ENCODE measurements at places on chromosomes 1 and 21.

DNA sequence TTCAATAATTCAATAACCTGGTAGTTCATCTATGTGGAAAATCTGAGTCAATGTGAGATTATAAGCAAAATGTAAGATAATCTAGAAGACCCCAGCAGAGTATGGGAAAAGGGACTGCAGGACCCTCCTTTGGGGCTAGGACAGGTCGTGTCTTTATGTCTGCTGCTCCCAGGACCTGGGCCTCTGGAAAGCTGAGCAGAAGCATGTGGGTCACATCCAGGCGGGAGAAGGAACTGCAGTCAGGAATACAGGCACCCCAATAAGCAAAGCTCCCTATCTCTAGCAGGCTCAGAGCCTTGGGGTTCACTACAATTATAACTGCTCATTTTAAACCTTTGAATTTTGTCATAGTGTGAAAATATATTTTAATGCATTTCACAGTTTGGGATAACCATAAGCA, 73.9 kb upstream of the MCOLN3 start:
- no peak for DNase-seq

GRCh38 chr1:5933050-5933449, 59.2 kb downstream of the NPHP4 start:
- no peak for DNase-seq

DNA sequence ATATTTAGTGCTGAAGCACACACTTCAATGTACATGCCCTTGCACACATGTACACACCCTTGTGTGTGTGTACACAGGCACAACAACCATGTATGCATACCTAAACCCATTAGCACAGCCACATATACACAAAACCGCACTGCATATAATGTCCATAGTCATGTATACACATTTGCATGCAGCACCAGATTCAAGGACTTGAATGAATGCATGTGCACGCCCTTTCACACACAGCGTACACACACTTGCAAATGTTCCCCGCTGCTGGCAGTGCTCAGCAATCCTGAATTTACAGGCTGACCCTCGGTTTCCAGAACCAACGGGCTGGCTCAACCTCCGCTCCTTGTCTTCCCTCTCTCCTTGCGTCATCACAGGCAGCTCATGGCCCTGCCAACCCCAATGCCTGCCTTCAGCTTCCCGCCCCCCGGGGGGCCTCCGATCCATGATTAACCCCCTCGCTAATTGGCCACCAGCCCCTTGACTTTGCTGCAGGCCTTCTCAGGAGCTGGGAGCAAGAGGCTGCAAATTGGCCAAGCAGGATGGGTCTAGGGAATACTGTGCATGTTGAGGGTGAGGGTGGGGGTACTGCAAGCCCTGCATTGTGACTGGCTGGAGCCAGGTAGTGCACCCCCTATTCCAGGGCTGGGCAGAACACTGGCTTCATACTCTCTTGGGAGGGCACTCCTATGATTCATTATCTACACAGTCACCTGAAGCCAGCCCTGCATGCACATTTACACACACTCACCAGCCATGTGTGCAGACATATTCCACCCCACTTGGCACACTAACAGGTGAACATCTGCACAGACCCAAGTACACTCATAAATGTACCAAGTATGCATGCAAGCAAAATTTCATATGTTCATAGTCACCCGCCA, 7.9 kb downstream of the GPR3 start:
- no peak for DNase-seq

GRCh38 chr1:171780583-171781175, 781 bp upstream of the METTL13 start:
- DNase-seq: no peak

DNA sequence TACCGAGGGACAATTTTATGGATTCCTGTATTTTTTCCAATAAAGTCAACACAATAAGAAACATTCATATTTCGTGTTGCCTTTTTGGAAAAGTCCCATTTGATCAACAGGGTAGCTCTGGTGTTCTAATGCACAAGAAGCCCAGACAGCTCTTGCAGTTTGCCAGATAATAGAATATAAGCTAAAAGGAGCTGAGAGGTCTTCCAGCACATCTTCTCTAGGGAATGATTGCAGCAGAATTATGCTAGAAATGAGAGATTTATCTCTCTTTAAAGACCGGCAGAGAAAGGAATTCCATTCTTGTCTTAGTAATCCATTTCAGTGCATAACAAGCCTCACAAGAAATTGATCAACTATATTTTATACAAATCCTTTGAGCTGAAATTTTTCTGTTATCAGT, 25.0 kb upstream of the DDX59 start:
- no peak for DNase-seq

DNA sequence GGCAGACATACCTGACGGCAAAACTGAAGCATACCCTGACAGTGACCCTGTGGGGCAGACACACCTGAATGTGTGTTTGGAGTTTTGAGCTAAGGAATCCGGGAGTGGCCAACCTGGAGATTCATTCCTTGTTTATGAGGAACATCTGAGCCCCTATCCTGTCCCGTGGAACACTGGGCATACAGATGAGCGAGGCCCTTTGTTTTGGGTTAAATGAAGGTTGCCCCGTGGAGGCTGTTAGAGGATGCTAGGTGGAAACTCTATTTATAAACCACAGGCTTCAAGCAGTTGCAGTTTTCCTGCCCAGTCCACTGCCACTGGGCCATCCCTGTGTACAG, 18.1 kb downstream of the GALNT2 start:
- DNase-seq: no peak

DNA sequence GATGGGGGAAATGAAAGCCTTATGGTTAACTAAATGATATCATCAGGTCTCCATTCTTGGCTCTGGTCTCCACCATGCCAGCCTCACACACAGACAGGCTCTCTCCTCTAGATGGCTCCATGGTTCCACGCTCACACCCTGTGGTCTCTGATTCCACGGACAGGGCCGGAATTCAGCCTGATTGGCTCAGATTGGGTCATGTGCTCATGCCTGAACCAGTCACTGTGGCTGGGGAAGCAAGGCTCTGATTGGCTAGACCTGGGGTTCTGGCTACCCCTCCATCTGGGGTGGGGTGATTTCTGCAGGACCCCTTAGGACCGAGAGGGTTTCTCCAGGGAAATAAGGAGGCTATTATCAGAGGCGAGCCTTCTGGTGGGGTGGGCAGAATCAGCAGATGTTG, 277.0 kb downstream of the PTPRU start:
- no peak for DNase-seq

- DNase-seq: no peak
These were observed 44.1 kb downstream of the WDR4 start for GRCh38 chr21:42835211-42835610.

- no peak for DNase-seq
These were observed 24.6 kb downstream of the IER5 start for GRCh38 chr1:181113059-181113641.

DNA sequence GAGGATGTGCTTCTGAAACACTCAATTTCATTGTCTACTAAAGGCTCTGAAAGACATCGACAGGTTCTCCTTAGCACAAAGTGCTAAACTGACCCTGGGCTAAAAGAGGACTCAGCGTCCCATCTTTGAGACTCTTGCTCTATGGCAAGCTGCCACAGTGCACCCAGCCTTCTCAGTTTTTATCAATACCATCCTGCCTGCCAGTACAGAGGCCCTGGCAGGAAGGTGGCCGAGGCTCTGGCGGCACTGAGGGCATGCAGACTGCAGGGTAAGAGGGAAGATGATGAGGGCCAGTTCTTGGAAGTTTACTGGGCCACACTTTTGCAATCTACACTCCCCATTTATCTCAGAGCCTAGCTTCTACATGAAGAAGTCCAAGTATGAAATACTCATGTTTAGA, 5.3 kb downstream of the OLFML2B start:
- DNase-seq: no peak

GRCh38 chr1:226223157-226223785, at the start of gene MIXL1:
Gene MIXL1, plus strand, starts transcription at chr1:226223664. Its CDS starts 18 bp downstream, at chr1:226223682.
- no peak for DNase-seq

DNA sequence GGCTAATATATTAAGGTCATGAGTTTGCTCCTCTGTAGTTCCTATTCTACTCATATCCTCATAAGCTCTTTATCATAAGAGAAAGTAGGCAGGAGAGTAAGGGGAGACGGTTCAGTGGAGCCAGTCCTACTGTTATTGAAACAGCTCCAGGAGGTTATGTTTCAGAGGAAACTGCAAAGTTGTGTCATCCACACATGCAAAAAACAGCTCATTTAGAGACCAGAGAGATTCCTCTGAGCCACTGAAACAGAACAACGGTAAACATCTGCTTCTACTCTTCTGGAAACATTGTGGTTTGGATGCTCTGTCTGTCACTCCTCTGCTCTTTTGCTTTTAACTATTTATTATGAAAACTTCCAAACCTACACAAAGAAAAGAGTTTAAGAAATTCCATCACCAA, 66.3 kb upstream of the PPP2R5A start:
- no peak for DNase-seq

- no peak for DNase-seq
These were observed 50.9 kb downstream of the ITPKB start for GRCh38 chr1:226688056-226688748.

DNA sequence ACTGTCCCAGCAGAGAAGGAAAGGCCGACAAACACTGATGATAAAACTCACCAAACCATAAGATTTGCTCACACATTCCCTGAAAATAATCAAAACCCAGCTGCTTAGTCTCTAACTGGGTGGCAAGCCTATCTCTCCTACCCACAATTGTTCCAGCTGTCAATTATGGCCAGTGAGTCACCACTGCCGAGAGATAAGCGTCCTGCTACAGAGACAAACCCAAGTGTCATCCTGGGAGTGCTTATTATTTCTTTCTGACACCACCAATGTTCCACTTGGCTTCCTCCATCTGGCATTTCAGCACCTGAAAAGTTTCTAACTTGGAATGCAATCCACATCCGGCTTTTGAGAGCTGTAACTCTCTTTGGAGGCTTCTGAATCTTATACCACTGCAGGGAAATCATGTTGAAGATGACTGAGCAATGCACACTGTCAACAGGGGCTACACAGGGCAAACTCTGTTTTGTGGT, 51.5 kb upstream of the VAV3 start:
- no peak for DNase-seq

GRCh38 chr1:187928288-187928687, 1099.5 kb downstream of the PLA2G4A start:
- DNase-seq: no peak

DNA sequence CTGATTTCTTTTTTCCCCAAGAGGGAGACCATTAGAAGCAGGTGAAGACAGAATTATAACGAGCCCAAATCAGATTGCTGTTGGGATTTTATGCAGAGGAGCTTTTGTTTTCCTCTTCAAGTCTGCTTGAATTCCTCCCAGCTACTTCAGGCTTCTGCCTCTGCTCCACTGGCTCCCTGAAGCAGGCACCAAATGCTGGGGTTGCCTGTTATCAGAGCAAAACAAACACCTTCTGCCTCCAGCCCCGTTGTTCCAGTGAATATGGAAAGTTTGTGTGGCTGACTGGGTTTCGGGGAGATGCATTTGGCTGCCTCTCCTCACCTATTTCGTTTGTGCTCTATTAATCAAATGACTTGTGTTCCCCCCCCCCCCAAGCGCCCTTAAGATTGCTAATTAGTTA, 209.2 kb downstream of the URB2 start:
- DNase-seq: no peak

DNA sequence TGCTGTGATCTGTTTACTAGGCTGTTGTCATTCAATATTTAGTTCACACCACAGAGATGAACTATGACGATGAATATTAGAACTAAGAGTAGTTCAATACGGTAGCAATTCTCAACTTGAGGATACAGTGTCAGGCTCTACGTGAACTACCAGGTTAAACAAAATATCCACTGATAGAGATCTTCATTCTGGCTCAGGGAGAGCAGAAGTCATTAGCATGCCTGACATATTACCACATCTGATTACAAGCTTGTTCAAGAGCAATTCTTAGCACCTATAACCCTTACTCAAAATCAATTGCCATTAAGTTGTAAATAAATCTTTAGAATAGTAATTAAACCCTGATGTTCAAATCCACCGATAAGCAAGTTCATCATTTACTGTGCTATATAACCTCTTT, 207.2 kb downstream of the CHRM3 start:
- no peak for DNase-seq

DNA sequence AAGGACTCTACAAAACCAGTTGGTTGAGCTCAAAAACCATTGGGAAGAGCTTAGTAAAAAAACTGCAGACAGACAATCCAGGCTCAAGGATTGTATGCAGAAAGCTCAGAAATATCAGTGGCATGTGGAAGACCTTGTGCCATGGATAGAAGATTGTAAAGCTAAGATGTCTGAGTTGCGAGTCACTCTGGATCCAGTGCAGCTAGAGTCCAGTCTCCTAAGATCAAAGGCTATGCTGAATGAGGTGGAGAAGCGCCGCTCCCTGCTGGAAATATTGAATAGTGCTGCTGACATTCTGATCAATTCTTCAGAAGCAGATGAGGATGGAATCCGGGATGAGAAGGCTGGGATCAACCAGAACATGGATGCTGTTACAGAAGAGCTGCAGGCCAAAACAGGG, 104.0 kb upstream of the BMP8A start:
- DNase-seq: no peak

- DNase-seq: peak; percentile 41
These were observed 11.7 kb upstream of the EPHA2 start for GRCh38 chr1:16167331-16168143.

- no peak for DNase-seq
These were observed 601.0 kb downstream of the NUF2 start for GRCh38 chr1:163922743-163923201.

DNA sequence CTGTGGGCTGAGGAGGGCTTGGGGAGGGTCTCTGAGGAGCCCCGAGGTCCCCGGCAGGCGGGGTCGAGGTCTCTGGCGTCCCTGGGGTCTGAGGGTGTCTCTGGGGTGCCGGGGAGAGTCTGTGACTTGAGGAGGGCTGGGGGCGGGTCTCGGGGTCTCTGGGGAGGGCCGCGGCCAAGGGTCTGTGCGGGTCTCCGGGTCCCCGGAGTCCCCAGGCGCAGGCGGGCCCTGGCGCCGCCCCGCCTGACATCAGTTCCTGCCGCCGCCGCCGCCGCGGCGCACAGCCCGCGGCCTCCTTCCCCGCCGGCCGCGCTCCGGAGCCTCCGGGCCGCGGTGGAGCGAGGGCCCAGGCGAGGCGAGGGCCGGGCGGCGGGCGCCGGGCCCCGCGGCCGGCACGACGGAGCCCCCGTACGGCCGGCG, at the start of gene PLEKHM2:
Gene PLEKHM2 (plus strand): TSS at position 279 of the 420 bp plus-strand sequence. CDS start 239 bp downstream, outside the sequence.
- peak; percentile 22 for DNase-seq
